ENCODE measurements at places on chromosomes 16 and 17.

- DNase-seq: no peak
These were observed 874 bp downstream of the CMTM3 start for GRCh38 chr16:66605177-66605978.

- DNase-seq: no peak
These were observed 25.8 kb downstream of the STAT3 start for GRCh38 chr17:42362245-42362961.

- no peak for DNase-seq
These were observed 97.6 kb upstream of the CBX4 start for GRCh38 chr17:79936641-79937381.

DNA sequence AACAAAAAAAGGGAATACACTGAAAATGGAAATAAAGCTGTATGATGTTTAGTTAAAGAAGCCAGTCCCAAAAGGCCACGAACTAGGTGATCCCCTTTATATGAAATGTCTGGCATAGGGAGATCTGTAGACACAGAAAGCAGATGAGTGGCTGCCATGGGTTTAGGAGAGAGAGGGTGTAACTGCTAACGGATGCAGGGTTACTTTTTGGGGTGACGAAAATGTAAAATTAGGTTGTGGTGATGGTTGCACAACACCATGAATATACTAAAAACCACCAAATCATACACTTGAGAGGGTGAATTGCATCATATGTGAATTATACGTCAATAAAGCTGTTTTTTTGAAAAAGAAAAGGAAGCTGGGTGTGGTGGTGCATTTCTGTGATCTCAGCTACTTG is 99.6 kb downstream of the ADCY9 start:
- no peak for DNase-seq

DNA sequence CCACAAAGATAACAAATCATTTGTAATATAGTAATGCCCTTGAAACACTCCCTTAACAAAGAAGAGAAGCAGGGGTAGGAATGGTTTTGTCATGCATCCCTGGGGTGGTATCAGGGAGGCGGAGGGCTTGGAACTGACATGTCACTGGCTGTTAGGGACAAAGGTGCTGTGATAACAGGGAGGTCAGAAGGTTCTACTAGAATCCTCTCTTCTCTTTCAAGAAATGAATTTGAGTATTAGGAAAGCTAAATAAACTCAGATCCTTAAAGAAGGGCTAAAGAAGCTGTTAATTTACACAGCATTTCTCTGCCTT is 65.4 kb upstream of the ADAMTS18 start:
- DNase-seq: no peak

GRCh38 chr17:42509841-42510240 is 26.2 kb upstream of the NAGLU start:
- no peak for DNase-seq

DNA sequence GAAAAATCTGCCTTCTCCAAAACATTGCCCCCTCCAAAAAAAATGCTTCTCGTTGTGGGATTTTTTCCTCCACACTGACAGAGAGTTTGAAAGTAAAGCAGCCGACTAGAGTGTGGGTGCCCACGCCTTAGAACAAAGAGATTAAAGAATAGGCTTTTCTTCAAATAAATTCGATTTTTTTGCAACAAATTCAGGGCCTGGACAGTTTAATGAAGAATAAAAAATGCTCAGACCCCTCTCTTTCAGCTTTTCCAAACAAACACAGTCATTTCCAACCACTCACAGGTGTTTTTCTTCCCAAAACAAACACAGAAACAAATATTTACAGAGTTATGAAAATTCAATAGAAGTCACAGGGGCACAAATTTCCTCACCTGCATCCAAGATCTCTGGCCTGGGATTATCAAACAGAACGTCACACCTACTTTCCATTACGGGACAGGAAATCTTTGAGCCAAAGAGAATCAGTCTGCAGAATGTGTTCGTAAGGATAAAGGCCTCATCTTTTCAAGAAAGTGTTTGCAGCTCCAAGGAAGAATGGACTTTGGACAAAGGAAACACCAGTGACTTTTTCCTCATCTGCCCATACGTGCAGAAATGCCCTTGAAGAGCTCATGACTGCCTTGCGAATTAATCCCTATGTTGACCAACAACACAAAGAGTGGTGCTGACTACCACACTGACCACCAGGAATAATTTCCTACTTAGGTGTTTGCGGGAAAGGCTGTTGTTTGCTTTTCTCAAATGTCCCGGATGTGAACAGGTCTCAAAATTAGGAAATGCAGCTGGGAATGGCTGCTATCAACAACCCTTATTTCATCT is 31.3 kb upstream of the TOX3 start:
- no peak for DNase-seq

- no peak for DNase-seq
These were observed 10.0 kb downstream of the CES3 start for GRCh38 chr16:66970775-66971720.

DNA sequence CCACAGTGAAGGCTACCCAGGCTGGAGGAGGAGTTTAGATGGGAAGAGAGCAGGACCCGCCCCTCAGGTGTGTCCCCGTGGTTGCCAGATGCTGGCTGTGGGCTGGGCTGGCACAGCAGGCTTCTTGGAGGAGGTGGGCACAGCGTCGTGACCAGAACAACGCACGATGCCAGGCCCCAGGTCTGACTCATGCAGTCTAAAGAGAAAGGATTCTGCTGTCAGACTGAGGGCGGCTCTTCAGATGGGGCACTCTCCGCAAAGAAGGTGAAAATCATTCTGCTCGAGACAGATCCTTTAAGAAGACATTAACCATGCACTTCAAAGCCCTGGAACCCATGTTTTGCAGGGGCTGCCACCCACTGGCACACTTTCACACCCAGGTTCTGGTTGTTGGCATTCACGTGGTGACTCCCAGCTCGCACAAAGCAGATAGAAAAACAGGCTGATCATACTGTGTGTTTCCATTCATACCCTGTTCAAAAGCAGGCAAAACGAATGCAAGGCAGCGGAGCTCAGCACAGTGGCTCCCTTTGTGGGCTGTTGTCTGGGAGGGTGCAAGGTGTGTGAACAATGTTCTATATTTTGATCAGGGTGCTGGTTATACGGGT is 19.0 kb downstream of the CACNG4 start:
- DNase-seq: no peak

DNA sequence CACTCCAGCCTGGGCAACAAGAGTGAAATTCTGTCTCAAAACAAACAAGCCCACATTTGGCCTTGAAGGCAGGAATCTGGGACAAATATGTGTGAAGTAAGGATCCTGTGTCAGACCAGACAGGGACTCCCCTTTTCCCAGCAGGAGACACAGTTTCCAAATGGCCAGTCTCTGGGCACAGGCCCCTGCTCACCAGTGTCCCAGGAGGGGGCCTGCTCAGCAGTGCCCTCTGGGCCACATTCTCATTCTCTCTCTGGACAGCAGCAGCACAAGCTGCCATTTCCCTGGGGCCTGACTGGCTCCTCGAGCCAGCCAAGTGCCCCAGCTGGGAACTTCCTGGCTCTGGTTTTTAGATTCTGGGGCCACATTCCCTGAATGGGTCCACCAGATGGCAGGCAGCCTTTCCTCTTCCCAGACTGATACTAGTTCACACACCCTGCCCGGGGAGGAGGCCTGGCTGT is 11.7 kb upstream of the MNT start:
- DNase-seq: no peak

Measured in skeletal muscle cell (primary cell).